Aorta (tissue), 5 donors: ENCODE measurements at places on chromosomes 5 and 9. TPM values are rescaled to one million over a fixed set of nuclear protein-coding genes. Genes with fewer than 3 reads are reported as not detected.

- H3K27me3 ChIP-seq, result no peaks in the 10 kb centered on the region
- no peaks in the 10 kb centered on the region for H3K36me3 ChIP-seq
Measured at GRCh38 chr5:129172580-129172979, 78.0 kb downstream of the ISOC1 start.

DNA sequence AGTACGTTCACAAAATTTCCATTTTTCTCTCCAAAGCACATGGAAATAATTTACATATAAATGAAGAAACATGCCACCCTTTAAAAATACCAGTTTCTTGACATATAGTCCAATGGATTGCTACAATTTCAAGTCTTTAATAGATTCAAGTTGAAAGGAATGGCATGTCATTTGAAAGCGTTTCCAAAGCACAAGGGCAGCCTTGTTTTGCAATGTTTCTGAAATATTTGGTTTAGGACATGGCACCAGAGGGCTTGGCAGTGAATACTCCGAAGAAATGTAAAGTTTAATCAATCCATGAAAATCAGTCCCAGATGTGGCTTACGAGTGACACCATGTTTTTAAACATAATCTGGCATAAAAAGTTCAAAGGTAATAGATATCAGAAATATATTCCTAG, 333.7 kb downstream of the PDE4D start:
- no peak for DNase-seq
- H3K27ac ChIP-seq, result no peak overlapping the region
- H3K4me1 ChIP-seq, result no peaks in the 10 kb centered on the region
- H3K36me3 ChIP-seq, result no peaks in the 10 kb centered on the region
- no peaks in the 10 kb centered on the region for H3K27me3 ChIP-seq

DNA sequence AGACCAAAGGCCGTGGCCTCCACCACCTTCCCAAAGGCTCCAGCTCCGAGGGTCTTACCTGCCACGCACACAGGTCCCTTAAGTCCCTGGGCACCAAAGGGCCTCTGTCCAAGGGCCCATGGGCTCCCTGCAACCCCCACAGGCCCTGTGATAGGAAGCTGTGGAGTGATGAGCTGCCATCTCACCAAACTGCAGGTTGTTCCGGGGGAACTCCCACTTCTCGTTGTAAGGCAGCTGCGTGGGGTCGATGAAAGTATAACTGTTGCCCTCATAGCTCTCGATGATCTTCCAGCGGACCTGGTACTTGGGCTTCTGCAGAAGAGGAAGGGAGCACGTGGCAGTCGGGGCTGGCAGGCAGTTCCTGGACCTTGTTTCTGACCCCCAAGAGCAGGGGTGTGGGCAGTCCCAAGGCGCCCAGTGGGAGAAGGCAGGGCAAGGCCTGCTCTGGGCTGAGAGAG, 24.8 kb downstream of the CSF1R start:
- no peak overlapping the region for H3K27ac ChIP-seq
- no peak overlapping the region for H3K4me3 ChIP-seq
- H3K4me1 ChIP-seq, result no peaks in the 10 kb centered on the region
- DNase-seq, result no peak

DNA sequence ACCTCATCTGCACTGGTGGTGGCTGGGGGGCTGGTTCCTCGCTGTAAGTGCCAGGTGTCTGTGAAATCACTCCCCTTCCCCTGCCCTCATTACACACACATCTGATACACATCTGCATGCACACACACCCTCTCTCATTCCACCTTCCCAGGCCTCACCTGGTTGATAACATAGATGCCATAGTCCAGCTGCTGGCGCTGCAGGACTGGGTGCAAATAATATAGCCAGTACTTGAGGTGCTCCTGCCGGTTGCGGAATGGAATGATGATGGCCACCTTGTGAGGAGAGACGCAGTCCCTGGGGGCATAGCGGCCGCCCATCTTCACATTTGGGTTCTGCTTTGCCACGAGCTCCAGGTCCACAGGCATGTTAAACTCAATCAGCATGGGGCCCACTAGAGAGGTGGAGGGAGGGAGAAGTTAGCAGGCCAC, 32.1 kb downstream of the B4GALT1 start:
- H3K36me3 ChIP-seq, result no peaks in the 10 kb centered on the region
- DNase-seq, result no peak
- H3K4me1 ChIP-seq, result peaks cover 10% of the 10 kb centered on the region
- H3K27ac ChIP-seq, result no peak overlapping the region

DNA sequence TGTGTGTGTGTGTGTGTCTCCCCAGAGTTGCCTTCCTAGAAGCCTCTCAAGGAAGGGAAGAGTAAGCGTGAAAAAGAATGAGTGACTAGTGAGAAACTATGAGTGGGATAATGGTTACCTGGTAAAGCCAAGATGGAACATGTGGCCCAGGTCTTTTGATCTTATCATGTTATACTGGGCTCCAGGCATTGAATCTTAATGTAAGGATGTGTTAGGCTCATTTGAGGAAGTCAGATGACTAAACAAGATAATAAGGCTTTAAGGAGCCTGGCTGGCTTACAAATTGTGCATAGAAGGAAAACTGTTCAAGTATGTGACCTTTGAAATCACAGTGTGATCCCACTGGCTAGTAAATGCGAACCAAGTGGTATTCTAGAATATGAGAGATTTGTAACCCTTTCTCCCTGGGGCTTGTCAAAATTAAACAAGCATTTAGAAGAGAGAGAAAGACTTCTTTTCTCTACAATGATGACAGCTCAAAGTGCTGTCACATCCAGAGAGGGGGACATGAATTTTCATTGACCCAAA, 29.9 kb upstream of the HMHB1 start:
- no peak overlapping the region for H3K27ac ChIP-seq

DNA sequence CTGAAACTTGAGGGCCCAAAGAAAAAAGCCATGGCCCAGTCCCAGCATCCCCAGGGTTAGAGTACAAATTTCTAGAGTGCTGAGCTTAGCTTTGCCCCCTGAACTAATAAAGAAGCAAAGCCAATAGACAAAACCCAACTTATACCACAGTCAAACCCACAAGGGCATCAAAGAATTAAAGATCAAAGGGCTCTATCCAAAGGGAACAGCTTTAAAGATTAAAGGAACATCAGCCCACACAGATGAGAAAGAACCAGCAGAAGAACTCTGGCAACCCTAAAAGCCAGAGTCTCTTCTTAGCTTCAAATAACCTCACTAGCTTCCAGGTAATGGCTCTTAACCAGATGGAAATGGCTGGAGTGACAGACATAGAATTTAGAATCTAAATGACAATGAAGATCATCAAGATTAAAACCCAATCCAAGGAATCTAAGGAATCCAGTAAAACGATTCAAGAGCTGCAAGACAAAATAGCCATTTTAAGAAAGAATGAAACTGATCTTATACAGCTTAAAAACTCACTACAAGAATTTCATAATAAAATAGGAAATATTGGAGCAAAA, 93.9 kb downstream of the YIPF5 start:
- no peaks in the 10 kb centered on the region for H3K4me1 ChIP-seq
- no peak overlapping the region for H3K4me3 ChIP-seq
- H3K36me3 ChIP-seq, result no peaks in the 10 kb centered on the region
- no peak for DNase-seq

DNA sequence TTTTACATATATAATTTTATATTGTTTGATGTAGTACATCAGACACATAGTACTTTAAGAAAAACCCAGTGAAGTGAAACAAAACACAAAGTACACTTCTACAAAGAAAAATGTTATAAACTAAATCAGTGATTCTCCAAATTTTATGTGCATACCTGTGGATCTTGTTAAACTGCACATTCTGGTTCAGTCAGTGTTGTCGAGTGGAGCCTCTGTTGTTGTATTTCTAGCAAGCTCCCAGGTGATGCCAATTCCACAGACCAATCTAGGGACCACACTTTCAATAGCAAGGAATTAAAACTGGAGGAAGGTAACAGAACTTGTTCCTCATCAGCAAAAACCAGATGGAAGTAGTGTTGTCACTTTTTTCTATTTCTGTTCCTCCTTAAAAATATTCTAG, 183.8 kb upstream of the CD180 start:
- H3K4me1 ChIP-seq, result no peaks in the 10 kb centered on the region
- H3K27me3 ChIP-seq, result no peaks in the 10 kb centered on the region
- H3K36me3 ChIP-seq, result no peaks in the 10 kb centered on the region
- no peak overlapping the region for H3K4me3 ChIP-seq
- no peak for DNase-seq
- H3K27ac ChIP-seq, result no peak overlapping the region

- H3K27me3 ChIP-seq, result no peaks in the 10 kb centered on the region
- no peak for DNase-seq
- no peak overlapping the region for H3K27ac ChIP-seq
- no peak overlapping the region for H3K4me3 ChIP-seq
- no peaks in the 10 kb centered on the region for H3K4me1 ChIP-seq
- no peaks in the 10 kb centered on the region for H3K36me3 ChIP-seq
Measured at GRCh38 chr9:99092643-99093491, 12.0 kb upstream of the TGFBR1 start.

DNA sequence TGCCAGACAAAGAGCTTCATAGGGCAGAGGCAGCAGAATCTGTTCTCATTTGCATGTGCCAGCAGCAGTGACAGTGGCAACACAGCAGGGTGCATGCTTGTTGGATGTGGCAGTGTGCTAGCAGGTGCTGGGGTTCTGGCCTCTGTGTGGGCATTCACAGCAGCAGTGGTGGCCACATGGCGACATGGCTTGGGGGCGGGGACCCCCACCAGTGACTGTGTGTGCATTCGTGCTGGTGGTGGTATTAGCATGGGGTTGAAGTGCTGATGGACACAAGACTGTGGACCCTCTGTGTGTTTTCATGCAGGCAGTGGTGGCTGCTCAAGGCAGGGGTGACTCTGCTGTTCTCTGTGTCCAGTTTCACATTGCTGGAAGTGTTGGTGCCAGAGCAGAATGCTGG, 183.2 kb upstream of the PDE4D start:
- no peak for DNase-seq
- no peaks in the 10 kb centered on the region for H3K4me1 ChIP-seq
- H3K36me3 ChIP-seq, result no peaks in the 10 kb centered on the region
- H3K27me3 ChIP-seq, result no peaks in the 10 kb centered on the region

- no peaks in the 10 kb centered on the region for H3K36me3 ChIP-seq
- no peak for DNase-seq
- no peak overlapping the region for H3K4me3 ChIP-seq
- no peak overlapping the region for H3K27ac ChIP-seq
- no peaks in the 10 kb centered on the region for H3K4me1 ChIP-seq
Measured at GRCh38 chr9:2363138-2363745, 258.3 kb upstream of the VLDLR start.

DNA sequence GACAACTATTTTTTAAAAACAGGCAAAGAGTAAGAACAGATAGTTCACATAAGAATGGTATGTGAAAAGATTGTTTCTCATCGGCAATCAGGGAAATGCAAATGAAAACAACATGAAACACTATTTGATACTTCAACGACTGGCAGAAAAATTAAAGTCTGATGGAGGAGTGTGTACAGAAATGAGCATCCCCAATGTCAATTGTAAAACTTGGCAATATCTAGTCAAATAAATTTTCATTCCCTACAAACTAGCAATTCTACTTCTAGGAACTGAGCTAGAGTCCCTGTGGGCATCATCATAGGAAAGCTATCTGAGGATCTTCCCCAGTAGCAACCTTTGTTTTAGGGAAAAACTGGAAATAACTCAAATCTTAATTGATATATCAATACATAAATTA, 29.0 kb upstream of the MAP3K1 start:
- H3K36me3 ChIP-seq, result no peaks in the 10 kb centered on the region
- no peak overlapping the region for H3K4me3 ChIP-seq
- no peak overlapping the region for H3K27ac ChIP-seq
- H3K4me1 ChIP-seq, result no peaks in the 10 kb centered on the region

DNA sequence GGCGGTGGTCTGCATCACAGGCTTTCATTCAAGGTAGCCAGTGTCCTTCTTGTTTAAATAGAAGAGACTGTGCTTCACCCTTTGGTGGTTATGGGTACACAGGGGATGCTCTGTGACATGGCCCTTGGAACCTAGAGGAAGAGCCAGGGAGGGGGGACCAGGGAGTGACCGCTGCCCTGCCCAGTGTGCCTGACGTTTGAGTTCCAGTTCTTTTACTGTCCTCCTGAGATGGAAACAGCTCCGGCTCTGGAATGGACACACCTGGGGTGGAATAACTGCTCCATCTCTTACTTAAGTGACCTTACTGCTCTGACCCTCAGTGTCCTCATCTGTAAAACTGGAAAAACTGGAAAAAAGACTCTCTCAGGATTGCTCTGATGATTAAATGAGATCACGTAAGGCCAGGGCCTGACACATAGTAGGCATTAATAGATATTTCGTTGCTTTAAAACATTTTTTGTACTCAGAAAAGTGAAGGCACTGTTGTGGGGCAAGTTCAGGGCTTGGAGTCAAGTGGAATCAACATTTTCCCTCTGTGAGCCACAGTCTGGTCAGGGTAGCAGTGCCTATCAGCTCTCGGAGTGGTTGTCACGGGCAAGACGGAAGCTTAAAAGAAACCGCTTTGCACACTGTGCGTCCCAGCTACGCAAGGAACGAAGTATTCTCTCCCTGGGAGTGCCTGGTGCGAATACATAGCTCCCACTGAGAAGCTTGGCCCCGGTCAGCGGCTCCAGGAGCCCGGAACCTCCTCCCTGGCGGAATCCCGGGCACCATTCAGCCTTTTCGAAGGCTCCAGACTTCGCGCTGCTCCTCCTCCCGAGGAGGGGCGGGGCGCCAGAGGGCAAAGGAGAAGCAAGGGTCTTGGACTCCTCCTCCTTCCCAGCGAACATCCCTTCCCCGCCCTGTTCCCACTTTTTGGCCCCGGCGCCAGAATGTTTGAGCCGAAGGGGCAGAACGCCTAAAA, 5.8 kb downstream of the POU4F3 start:
- DNase-seq, result no peak
- H3K4me1 ChIP-seq, result no peaks in the 10 kb centered on the region
- H3K36me3 ChIP-seq, result no peaks in the 10 kb centered on the region
- peaks cover 2% of the 10 kb centered on the region for H3K27me3 ChIP-seq
- H3K4me3 ChIP-seq, result no peak overlapping the region

GRCh38 chr9:130745210-130745800, 51.7 kb downstream of the EXOSC2 start:
- DNase-seq, result no peak
- no peak overlapping the region for H3K4me3 ChIP-seq
- H3K27me3 ChIP-seq, result no peaks in the 10 kb centered on the region
- H3K27ac ChIP-seq, result no peak overlapping the region
- no peaks in the 10 kb centered on the region for H3K36me3 ChIP-seq

DNA sequence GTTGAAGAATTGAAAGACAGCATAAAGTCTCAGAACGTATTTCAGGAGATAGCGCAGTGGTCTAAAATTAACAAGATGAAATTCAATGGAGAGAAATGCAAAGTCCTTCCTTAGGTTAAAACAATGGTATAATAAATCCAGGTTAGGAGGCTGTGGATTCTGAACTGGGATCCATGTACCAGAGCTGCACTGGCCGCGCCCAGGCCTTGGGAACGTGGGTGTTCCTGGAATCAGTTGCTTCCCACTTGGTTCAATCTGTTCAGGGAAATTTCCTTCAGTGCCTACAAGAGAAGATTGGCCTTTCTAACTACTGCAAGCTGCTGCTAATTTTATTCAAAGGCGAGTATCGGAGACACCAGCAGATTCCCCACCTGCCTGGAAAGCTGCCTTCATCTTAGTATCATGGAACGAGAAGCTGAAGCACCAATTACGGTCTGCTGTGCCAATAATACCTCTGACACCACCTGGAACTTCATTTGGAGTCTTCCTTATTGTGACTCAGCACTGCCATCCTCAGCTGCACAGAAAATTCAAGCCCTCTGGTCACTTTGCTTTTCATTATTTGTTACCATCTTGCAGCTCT, 14.3 kb upstream of the CTNND2 start:
- DNase-seq, result no peak
- no peaks in the 10 kb centered on the region for H3K27me3 ChIP-seq
- no peak overlapping the region for H3K4me3 ChIP-seq

Gene ELP1
- total RNA-seq, result 13.9 TPM

Gene DDX4
- not detected for total RNA-seq

Gene SEPTIN8
- total RNA-seq, result 56.7 TPM

Gene PRUNE2
- total RNA-seq, result 304 TPM

Gene PCDHAC1
- total RNA-seq, result 0.36 TPM

Gene GPR150
- not detected for total RNA-seq

Gene ACTBL2
- total RNA-seq, result not detected

Gene TAF11L8
- total RNA-seq, result not detected
